ENCODE measurements at places on chromosomes 4 and X.

DNA sequence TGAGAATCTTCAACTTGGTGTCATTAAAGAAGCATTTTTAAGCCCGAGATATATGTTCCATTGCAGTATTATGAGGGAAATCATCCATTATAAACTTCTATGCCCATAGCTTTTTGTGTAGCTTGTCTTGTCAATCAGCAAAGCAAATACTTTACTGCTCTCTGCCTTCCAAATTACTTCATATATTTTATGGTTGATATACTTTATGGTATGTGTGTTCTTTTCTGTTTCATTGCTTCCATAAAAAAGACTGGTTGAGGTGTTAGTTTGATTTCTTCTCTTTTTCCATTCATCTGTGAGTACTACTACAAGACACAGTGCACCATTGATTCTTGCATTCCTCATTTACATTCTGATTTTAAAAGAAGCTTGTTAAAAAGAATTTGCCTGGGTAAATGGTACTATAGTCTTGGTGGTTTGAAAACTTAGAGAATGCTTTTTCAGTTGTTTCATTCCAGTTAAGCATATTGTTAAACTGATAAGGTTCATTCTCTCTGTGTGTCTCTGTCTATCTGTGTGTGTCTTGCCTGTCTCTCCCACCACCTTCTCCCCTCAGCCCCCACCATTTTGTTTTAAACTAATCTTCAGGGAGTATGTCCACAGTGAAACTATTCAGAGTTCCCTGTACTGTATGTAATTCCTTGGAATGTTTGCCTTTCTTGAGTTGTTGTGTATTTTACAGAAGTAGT is 27.1 kb downstream of the STAG2 start:
- DNase-seq = no peak

GRCh38 chr4:2261853-2262144 is at the start of gene MXD4:
Gene MXD4, minus strand, starts transcription at chr4:2262109. Its CDS starts 129 bp downstream, at chr4:2261980.
- no peak for DNase-seq

DNA sequence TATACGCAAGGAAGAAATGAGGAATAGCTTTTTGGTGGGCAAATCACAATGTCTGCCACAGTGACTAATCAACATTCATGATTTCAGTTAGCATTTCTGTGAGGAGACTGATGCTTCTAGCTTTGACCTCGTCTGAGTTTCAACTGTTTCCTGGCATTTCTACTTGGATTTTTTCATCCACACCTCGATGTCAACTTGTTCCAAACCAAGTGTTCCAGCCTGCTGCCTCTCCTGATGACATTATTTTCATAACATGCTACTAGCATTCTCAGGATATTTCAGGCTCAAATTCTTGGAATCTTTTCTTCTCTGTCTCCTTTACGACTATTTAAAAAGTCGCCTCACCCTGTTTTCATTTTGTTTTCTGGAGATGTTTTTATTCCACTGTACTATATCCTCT is 90.3 kb upstream of the TEX13D start:
- DNase-seq = no peak

GRCh38 chrX:41732260-41732659 is 8.3 kb downstream of the GPR82 start:
- DNase-seq = no peak

GRCh38 chr4:88054229-88054628 is 46.8 kb downstream of the PKD2 start:
- DNase-seq = no peak

Measured in stimulated activated CD4-positive, alpha-beta T cell treated with anti-CD3 and anti-CD28 coated beads, Interleukin-12 subunit alpha, Interleukin-12 subunit beta, amount 100 ng/mL, for 48 hours (primary cell).